ENCODE measurements at places on chromosomes 7 and 10. TPM values are rescaled to one million over a fixed set of nuclear protein-coding genes. Genes with fewer than 3 reads are reported as not detected.

MALRD1 gene
- 0.99 TPM for total RNA-seq

DNA sequence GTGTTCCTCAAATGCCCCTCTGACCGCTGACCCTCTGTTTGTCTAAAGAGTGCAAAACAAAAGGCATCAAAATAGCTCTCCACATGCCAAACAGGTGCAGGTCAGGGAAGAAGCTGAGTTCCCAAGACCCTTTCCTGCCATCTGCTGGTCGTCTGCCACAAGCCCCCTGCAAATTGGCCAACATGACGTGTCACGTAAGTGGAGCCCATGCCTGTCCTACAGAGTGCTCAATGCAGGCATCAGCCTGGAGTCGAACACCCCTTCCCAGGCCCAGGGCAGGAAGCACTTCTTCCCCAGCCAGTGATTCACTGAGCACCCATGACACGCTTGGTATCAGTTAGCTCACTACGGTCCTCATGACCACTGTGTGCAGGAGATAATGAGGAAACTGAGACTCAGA is 14.1 kb downstream of the TMEM72 start:
- no peak for DNase-seq

DNA sequence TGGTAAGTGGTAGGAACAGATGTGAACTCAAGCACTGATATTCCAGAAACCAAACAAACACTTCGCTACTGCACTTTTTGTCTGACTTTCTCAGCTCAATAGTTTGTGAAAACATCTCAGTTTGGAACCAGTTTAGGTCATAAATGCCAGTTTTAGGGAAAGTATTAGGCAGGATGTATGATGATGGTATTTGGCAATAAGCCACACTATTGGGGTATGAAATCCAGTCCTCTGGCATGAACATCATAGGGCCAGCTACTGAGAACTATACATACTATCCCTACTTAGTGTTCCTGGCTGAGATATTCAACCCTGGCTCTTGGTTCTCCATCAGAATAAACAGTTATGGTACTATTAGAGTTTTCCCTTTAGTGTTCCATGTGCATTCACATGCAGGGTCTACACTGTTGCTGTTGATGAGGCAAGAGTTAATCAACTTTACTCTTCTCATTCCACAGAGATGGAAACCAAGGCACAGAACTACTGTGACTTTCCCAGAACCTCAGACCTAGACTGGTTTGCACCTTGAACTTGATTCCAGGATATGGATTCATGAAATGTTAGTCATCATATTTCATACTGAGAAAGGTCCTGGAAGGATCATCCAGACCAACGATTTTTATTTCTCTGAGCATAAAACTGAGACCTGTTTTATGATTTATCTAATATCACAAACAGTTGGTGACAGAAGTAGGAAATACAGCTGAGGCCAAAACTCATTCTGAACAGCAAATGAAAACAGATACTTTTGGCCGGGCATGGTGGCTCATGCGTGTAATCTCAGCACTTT is 20.0 kb upstream of the IFIT2 start:
- DNase-seq = no peak

PRLHR gene
- total RNA-seq = not detected

GRCh38 chr7:116653204-116653603 is 18.8 kb upstream of the MET start:
- DNase-seq = no peak

SEMA4G gene
- 1.6 TPM for total RNA-seq

DNA sequence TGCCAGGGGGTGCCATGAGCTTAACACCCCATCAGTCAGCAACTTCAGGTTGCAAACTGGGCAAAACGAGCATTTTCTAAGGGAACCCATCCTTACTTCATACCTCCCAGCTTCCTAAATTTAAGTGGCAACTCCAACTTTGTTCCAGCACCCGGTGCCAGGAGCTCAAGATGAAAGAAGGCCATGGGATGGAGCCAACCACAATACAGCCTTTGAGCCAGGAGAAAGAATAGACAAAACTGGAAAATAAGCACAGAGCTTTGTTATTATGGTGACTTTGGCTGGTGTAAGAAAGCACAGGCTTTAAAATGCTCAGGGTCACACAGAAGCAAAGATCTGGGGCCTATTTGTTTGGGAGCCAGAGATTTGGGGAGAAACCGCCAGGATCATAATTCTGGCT is 388.7 kb upstream of the MGMT start:
- DNase-seq = no peak
